GM10248 (cell line): ENCODE measurements at places on chromosomes 2 and 18.
A peak's percentile ranks its signal among the peaks of the same experiment; 100 is the strongest.

DNA sequence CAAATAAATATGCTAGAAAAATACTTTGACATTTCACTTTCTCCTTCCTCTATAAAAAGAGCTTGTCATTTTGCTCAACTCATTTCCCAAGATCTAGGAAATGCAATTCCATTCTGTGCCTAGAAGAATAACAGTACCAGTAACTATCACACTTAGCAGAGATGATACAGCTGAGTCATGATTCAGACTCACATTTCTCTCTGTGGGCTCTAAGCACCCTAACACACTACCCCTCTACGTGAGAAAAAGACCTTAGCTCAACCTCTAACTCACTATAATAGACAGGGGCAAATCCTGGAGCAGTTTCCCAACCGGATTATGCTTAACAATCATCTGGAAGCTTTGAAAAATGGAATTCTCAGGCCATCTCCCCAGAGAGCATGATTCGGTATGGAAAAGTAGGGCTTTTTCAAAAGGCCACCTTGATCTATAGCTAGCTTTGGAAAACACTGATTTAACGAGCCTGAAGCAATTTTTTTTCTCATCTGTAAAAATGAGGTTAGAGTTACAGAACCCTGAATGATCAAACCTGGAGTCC, 1312.3 kb upstream of the PIK3C3 start:
- no peak for DNase-seq

- DNase-seq, result no peak
Observed at GRCh38 chr2:69013840-69014821, 1.2 kb downstream of the ANTXR1 start.

DNA sequence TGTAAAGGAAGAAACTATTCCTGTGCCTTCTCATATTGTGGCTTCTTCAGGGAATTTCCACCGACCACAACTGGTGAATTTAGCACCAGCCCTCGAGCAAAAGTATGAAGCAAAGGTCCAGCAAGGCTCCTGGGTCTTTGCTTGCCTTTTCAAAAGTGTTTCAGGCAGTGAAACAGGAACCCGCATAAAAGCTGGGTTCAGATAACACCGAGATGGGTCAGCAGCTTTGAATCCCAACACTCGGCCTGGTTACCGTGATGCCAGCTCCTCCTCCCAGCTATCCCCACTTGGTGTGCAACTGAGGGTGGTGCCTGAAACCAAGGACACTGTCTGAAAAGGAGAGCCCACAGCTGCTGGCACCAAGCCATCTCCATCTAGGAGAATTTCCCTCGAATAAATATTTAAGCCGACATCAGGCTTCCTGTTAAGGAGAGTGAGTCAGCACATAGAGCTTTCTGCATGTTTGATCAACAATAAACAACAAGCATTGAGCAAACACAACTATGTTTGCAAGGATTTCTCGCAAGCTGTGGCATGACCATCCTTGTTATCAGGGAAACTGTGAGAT, 69.5 kb downstream of the ANTXR1 start:
- DNase-seq, result no peak

- no peak for DNase-seq
Observed at GRCh38 chr2:220370764-220371163, 743.3 kb downstream of the SLC4A3 start.

GRCh38 chr2:28300485-28301341, 91.9 kb upstream of the FOSL2 start:
- DNase-seq, result no peak

DNA sequence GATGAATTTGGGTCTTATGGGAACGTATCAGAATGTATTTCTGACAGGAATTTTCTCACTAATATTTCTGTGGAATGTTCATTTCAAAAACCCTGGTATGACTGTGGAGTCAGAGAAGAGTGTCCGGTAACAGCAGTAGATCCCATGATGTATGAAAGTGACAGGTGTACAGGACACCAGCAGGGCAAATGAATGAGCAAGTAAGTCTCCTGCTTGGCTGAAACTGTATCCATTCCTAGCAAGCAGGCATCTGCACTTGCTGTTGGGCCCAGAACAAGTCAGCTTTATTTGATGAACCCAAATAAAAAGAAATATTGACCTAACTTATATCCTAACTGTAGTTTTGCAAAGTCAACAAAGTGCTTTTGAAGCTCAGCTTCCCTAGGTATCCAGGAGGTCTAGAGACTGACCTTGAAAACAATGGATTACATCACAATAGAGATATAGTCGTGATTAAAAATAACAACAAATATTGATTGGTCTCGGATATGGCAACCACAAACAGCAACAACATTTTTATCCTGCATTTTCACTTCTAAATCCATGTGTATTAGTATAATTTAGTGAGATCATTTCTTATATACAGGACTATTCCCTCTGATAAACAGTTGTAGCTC, 37.6 kb downstream of the NXPH2 start:
- no peak for DNase-seq

- no peak for DNase-seq
Observed at GRCh38 chr18:48889981-48890762, 60.6 kb downstream of the SMAD7 start.

- DNase-seq, result no peak
Observed at GRCh38 chr2:154125891-154126290, 254.2 kb downstream of the GALNT13 start.

DNA sequence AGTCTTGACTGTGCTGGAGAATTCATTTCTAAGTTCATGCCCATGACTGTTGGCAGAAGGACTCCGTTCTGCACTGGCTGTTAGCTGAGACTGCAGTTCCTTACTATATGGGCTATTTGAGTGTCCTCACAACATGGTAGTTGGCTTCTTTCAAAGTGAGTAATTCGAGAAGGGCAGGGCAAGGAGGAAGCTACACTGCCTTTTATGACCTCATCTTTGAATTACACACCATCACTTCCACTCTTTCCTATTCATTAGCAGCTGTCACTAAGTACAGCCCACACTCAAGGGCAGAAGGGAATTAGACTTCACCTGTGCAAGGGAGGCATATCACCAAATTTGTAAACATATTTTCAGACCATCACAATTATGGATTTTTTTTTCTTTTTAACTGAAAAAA, 55.9 kb upstream of the EPAS1 start:
- DNase-seq, result no peak

DNA sequence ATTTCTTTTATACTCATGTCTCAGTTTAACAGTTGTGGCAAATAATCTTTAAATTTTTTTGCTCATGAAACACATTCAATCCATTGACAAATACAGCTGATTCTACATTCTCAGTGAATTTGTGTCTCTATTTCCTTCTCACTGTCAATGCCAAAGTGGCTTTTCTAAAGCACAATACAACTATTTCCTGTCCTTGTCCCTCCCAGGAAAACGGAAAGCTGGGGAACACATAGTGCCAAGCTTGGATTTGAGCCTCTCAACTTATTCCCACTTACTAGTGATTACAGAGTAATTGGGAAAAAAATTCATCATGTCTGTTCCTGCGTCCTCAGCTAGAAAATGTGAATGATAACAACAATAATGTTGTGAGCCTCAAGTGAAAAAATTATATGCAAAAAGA, 899.7 kb upstream of the CDH2 start:
- no peak for DNase-seq

DNA sequence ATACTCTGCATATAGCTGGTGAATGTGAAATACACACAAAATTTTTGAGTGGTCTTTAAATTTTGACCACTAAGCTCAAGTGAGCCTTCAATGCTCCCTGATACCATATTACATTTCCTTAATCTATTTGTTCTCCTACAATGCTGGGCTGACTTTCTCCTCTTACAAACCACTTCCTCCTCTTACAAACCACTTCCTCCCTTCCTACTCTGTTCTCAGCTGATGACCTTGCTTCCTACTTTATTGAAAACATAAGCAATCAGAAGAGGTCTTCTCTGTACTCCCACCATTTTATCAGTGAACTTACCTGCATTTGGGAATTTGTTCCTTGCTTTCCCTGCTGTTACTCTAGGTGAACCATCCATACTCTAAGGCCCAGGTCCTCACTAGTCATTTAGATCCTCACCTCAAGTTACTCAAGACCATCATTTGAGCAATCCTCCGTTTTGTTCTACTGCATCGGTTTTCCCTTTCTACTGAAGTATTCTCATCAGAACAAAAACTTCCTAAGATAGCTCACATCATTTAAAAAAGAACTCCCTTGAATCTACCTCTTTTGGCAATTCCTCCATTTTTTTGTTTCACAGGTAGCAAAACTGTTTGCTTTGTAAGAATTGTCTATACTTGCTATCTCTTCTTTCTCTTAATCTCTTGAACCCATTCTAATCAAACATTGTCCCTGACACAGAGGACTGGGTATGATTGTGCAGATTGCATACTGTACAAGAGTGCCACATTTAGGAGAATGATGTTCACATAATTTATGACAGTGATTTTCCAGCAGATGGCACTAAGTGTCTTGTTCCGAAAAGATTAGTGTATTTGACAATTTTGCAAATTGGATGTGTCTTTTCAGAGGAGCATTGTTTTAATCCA, 96.5 kb downstream of the EPB41L5 start:
- peak; percentile 28 for DNase-seq

- no peak for DNase-seq
Observed at GRCh38 chr2:160144280-160144990, 55.6 kb downstream of the ITGB6 start.

GRCh38 chr2:239198221-239198620, 202.6 kb downstream of the HDAC4 start:
- DNase-seq, result no peak

DNA sequence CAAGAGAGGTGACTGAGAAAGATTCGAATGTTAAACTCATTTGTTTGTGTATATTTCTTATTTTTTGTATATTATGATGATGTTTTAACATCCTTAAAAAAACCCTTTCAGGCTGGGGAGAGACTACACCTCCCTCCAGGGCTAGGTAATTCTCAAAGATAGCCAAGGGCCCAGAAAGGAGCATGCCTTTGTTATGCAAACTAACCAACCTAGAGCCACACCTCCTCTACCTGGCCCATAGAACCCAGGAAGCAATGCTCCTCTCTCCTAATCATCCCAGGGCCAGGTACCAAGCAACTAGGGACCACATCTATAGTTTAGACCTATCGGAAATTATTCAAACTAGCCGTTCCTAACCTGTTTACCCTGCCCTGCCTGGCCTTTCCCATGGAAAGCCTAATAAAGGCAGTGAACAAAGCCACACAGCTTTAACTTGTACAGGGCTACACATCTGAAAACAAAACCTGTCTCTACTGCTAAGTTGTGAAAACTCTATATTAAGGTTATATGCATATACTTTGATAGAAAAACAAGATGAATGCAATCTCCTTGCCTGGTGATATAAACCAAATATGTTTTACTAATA, 79.7 kb downstream of the COLEC12 start:
- no peak for DNase-seq

- DNase-seq, result peak; percentile 29
Observed at GRCh38 chr2:23330214-23330613, 54.8 kb upstream of the KLHL29 start.

GRCh38 chr2:25215232-25215631, 46.9 kb upstream of the POMC start:
- no peak for DNase-seq

- DNase-seq, result no peak
Observed at GRCh38 chr2:138518860-138519259, 17.3 kb downstream of the SPOPL start.

GRCh38 chr2:149180226-149180875, 141.9 kb downstream of the LYPD6B start:
- DNase-seq, result no peak

GRCh38 chr18:78458356-78458755, 521.3 kb upstream of the SALL3 start:
- DNase-seq, result no peak

DNA sequence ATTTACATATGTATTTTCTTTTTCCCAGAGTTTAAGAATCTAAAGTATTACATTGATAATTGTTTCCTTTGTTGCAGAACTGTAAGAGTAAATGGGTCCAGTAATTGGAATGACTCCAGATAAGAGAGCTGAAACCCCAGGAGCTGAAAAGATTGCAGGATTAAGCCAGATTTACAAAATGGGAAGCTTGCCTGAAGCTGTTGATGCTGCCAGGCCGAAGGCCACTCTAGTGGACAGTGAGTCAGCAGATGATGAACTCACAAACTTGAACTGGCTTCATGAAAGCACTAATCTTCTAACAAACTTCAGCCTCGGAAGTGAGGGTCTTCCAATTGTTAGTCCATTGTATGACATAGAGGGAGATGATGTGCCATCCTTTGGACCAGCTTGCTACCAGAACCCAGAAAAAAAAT, 183.8 kb upstream of the STON1 start:
- no peak for DNase-seq

GRCh38 chr2:200477667-200478131, 32.2 kb downstream of the KCTD18 start:
- DNase-seq, result no peak

- no peak for DNase-seq
Observed at GRCh38 chr2:219704878-219705277, 77.4 kb downstream of the SLC4A3 start.

DNA sequence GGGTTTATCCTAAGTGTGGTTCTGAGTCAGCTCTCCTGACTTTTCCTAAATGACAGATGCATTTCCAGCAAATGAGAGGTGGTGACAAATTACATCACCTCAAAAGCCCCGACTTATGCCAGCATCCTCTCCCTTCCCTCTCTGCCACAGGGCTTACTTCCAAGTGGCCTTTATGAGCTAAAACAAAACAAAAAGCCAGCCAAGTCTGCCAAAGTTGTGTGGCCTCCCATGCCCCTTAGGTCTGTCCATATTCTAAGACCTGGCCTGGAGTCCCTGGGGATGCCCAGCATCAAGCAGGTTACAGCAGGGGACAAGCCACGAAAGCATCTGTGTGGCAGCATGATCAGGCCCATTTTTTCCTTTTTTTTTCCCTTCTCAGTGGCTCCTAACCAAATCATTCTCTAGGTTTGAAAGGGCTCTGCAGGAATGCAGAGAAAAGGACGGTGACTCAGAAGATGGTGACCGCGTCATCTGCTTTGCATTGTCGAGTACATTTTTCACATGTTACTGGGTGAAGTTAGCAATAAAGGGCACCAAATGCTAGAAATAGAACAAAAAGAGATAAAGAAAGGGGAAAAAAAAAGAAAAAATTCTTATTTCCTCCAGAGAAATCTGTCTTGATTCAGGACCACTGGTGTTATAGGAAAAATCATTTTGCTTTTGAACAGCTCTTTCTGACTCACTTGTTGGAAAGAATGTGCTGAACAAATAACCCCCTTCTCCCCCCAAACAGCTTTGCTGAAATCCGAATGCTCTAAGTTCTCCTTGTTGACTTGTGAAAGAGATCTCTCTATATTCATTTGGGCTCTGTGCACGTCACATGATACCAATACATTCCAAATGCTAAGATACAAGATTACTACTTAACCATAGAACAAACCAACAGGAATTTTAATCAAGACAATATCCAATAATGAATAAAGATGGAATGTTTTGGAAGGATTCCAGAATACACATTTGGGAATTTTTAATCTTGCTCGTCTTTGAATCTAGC, 178.7 kb downstream of the EN1 start:
- no peak for DNase-seq

GRCh38 chr2:69007603-69008002, 5.4 kb upstream of the ANTXR1 start:
- no peak for DNase-seq

DNA sequence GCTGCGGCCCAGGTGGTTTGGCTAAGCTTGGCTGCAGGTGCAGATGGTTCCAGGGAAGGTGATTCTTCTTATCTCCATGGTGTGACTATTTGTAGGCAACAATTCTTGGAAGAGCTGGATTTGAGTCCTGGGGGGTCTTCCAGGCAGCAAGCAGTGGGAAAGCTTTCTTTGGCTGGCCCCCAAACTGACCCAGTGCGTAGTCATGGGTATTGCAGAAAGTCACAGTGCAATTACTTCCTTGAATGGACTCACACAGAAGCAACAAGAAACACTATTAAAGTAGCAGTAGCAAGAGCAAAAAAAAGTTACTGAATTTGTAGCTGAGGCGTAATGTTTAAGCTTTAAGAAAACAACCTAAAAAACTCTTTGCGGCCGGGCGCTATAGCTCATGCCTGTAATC, 293.6 kb upstream of the ATP5MC3 start:
- no peak for DNase-seq
